Stimulated activated naive CD4-positive, alpha-beta T cell (primary cell): ENCODE measurements at places on chromosomes 6 and 20.

DNA sequence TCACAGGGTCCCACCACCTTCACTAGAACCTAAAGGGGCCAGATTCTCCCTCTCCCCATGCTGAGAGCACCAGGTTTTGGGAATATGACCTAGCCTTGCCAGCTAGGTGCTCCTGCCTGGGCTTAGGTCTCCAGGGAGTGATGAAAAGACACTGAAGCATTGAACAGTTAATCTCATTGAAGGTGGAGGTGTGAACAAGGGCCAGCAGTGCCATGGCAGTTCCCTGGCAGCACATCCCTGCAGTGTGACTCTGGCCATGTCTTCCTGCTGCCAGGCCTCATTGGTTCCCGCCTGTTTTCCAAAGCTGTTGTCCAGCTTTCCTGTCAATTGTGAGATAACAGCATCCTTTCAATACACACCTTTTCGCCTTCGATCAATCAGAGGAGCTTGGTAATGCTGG lies 10.9 kb downstream of the PPIL6 start:
- DNase-seq = no peak

- no peak for DNase-seq
These were observed 145.7 kb downstream of the BMP5 start for GRCh38 chr6:55729665-55730064.

GRCh38 chr6:141513830-141514229 lies 618.9 kb upstream of the GJE1 start:
- no peak for DNase-seq

- DNase-seq = no peak
These were observed 12.8 kb downstream of the ADNP start for GRCh38 chr20:50918403-50918802.

- no peak for DNase-seq
These were observed 568 bp downstream of the CCDC170 start for GRCh38 chr6:151494235-151494935.
